ENCODE measurements at places on chromosomes 3 and 15. TPM values are rescaled to one million over a fixed set of nuclear protein-coding genes. Genes with fewer than 3 reads are reported as not detected.

DNA sequence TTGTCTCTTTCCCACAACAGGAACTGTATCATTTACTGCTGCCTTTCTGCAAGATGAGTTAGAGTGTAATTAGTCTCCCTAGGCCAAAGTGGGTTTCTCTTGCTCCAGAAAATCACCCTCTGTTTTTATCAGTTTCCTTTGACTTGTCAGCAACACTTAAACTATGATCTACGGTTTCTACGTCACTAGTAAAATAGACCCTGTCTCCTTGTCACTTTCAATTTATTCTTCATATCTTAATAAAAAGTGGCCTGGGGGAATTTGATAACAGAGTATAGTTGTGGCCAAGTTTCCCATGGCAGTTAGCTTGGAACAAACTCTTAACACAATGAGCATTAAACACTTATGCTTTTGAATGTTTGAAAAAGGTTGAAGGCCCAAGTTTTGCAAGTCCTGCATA, 79.6 kb downstream of the CGNL1 start:
- no peak for DNase-seq

GRCh38 chr15:86040356-86041033, 39.2 kb upstream of the AGBL1 start:
- no peak for DNase-seq

DNA sequence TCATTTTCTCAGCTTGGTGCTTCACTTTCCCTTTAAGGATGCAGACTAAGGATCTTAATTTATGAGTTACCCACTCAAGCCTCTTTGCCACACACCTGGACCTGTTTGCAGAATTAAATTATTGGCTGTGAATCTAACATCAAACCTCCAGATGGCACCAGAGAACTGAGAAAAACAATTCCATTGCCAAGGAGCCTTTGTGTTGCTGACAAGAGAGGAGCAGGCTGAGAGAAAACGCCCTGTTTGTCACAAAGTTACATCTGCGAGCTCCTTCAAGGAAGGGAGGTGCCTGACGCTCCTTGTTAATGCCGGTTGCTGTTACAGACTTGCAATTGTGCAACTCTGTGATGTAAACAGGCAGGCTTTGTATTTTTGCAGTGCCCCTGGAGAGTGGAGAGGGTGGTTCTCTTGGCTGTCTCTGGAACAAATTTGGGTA, 36.3 kb upstream of the TMC3 start:
- peak; percentile 9 for DNase-seq

- no peak for DNase-seq
Observed at GRCh38 chr3:9653565-9654248, 4.4 kb downstream of the MTMR14 start.

- DNase-seq = no peak
Observed at GRCh38 chr3:66473181-66473580, 27.6 kb downstream of the LRIG1 start.

DNA sequence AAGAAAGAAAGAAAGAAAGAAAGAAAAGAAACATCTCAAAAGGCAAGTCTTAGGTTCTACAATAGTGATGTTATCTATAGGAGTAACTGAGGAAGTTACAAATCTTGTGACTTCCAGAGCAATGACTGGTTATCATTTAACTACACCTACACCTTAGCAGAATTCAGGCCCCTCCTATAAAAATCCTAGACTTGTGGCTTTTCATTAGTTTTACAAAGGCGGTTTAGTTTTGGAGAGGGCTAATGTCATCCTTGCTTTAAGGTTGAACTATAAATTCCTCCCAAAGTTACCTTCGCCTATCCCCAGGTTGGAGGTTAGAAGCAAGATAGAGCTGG, 4.1 kb upstream of the SCAP start:
- DNase-seq = no peak

DNA sequence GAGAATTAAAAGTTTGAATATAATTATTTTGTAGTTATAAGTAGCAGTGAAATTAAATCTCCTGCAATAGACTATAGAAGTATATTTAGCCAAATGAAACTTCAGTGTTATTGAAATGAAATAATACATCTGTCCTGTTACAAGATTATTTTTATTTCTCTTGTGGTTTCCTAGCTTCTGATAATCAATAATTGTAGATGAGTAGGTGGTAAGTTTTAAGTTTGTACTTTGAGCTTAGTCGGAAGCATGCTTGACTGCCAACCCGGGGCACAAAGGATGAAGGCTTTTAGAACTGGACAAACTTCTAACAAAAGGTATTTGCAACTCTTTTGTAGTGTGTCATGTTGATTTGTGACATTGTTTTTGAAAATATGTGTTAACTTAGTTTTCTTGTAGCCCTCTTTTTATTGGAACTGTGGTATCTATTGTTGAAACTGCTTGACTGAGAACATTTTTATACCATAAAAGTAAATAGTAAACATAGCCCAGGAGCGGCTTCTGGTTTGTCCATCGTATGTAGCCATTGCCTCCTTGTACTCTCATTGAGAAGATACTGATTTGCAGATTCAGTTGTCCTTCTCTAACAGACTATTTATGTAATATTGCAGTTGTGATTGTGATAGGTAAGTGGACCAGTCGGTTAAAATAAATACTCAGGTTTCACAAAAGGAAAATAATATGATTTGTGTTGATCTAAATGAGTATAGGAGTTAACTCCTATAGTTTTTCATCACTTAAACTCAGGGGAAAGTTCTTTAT, 2.9 kb downstream of the CTNNB1 start:
- DNase-seq = no peak

- no peak for DNase-seq
Observed at GRCh38 chr3:69890691-69891090, 108.8 kb upstream of the SAMMSON start.

ACOX2 gene
- 22.2 TPM for total RNA-seq

SH2D7 gene
- not detected for total RNA-seq

SAMD7 gene
- total RNA-seq = not detected

EXD1 gene
- total RNA-seq = not detected

AP3B2 gene
- 0.92 TPM for total RNA-seq
